Brain pericyte (primary cell): ENCODE measurements at places on chromosomes 12 and 14.
A peak's percentile ranks its signal among the peaks of the same experiment; 100 is the strongest.

DNA sequence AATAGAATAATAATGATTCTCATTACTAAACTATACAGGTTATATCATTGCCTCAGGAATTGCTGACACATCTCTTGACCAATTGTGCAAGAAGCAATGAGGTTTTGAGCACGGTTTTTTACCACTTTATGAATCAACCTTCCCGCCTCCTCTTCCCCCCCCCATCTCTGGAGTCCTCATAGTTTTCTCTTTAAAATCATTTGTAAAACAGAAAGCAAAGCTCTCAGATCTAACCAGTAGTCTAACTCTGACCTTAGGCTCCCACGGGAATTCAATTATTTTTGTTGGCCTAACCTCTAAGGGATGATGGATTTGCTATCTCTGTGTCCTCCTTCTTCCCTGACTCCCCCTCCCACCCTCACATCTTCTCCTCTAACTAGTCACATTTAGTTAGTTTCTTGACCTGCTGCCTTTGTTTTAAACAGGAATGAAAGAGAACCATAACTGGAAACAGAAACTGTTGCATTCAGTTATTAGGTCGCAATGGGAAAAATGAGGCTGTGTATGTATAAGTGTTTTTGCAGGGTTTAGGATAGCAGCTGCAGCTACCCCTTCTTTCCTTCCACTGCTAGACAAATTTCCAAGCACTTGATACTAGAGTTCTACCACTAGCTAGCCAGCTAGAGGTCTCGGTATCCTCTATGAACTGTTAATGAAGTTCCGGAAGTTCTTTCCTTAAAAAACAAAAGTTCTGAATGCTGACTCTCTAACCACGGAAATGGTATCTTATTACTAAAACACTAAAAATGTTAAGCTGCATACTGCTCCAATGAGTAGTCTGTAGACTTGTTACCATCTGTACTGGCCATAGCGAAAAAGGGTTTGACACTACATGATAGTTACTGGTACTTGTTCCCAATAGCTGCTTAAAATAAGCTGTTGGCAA is 65.4 kb downstream of the TAOK3 start:
- DNase-seq, result peak; percentile 50

DNA sequence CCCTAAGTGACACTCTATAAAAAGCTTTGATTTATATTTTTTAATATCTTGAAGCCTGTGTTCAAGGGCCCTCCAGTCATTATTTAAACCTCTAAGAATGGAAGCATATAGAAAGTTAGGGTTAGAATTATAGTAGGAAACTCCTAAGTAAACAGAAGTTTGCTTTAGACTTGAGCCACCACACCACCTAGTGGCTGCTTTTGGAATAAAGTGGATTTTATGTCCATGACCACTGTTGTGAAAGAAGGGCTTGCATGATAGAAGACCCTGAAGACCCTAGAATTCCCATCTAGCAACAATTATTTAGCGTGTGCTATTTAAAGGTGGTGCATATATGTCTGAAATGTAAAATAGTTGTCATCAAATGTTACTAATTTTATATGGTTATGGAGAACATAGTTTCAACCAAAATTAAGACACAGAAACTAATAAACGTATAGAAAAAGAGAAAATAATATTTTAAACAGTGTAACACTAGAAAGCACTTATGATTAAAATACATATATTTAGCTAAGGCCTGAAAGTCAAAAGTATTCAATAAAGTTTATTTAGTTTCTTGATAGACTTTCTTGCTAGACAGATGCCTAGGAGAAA is 21.3 kb downstream of the LRRIQ1 start:
- no peak for DNase-seq

DNA sequence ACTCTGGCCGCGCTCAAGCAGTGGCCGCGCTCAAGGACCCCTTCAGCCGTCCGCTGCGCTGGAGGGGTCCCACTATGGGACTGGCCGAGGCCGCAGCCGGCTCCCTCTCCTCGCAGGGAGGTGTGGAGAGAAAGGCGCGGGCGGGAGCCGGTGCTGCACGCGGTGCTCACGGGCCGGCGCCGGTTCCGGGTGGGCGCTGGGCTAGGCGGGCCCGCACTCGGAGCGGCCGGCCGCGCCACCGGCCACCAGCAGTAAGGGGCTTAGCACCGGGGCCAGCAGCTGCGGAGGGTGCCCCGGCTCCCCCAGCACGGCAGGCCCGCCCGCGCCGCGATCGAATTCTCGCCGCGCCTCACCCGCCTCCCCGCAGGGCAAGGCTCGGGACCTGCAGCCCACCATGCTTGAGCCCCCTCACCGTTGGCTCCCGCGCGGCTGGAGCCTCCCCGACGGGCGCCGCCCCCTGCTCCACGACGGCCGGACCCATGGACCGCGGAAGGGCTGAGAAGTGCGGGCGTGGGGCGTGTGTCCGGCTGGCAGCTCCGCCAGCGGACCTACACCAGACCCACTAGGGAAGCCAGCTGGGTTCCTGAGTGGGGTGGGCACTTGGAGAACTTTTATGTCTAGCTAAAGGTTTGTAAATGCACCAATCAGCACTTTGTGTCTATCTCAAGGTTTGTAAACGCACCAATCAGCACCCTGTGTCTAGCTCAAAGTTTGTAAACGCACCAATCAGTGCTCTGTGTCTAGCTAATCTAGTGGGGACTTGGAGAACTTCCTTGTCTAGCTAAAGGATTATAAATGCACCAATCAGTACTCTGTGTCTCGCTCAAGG is 49.5 kb downstream of the KLHL28 start:
- no peak for DNase-seq

DNA sequence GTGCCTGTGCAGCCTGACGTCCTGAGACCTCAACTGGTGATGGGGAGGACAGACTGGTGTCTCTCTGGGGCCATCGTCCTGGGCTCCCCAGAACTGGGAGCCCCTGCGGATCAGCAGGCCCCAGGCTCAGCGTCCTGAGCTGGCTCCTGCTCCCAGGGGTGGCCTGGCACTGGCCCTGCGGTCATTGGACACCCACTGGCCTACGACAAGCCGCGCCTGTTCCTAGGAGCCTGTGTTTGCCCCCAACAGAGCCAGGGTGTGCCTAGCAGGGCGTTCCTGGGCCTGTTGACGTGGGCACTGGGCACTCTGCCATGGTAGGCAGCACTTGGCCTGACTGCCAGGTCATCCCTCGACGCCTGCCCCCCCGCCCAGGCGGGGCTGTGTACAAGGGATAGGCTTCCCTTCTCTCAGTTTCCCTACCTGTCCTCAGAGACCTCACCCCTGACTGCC is 8.4 kb downstream of the ADSS1 start:
- no peak for DNase-seq

- no peak for DNase-seq
Measured at GRCh38 chr12:91319071-91319760, 136.6 kb upstream of the DCN start.

- DNase-seq, result no peak
Measured at GRCh38 chr14:84445486-84445885, 1084.5 kb upstream of the FLRT2 start.

GRCh38 chr12:15856097-15856982 is 25.8 kb upstream of the STRAP start:
- peak; percentile 44 for DNase-seq

- DNase-seq, result no peak
Measured at GRCh38 chr12:45388545-45388944, 172.7 kb downstream of the ANO6 start.

GRCh38 chr14:81066672-81067071 is 111.3 kb downstream of the TSHR start:
- no peak for DNase-seq

DNA sequence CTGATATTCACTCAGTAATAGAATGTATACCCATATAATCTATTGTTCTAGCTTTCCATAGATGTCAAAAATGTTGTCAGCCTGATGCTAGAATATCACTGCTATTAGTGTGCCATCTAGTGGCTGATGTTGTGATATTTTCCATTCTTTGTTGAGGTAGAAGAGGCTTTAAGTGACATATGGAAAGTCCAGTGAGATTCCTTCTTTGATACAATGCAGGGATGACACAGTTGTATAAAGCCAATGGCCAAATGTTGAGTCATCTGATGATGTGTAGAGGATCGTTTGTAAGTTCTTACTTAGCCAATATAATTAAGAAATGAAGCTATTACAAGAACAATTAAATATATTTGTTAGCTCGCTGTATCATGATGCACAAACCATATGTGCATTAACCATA is 58.1 kb upstream of the PCED1B start:
- DNase-seq, result peak; percentile 37

GRCh38 chr12:86233126-86233525 is 23.1 kb downstream of the MGAT4C start:
- no peak for DNase-seq

- DNase-seq, result no peak
Measured at GRCh38 chr12:46089414-46090162, 99.2 kb upstream of the SCAF11 start.

GRCh38 chr14:86310611-86311010 is 780.7 kb downstream of the FLRT2 start:
- DNase-seq, result no peak

DNA sequence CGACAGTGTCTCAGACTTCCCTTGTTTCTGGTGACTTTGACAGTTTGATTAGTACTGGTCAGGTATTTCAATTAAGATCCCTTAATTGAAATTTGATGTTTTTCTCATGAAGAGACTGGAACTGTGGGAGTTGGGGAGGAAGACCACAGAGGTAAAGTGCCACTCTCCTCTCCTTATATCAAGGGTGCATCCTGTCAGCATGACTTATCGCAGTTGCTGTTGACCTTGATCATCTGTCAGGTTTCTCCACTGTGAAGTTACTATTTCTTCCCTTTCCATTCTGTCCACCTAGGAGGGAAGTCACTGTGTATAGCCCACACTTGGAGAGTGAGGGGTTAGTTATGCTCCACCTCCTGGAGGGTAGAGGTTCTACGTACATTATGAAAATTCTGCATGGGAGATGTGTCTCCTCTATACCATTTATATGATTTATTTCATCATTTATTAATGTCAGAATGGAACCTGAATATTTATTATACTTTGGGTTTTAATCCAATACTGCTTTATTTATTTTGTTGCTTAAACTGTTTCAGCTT is 40.3 kb upstream of the SMOC1 start:
- no peak for DNase-seq

DNA sequence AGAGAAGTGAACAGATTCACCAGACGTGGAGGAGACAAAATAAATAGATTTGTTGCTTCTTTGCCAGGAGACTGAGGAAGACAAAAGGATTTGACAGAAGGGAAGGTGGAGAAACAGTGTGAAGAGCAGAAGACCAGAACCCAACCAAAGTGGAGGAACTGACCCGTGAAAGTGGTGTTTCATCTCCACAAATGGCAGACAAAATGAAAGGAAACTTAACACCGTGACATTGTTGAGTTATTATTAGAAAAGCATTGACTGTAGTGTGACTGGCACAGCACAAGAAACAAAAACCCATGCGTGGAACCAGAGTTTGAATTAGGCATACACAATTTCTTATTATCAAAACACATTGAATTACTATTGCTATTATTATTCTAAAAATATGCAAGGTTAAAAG is 518.1 kb downstream of the TMEM121 start:
- no peak for DNase-seq

DNA sequence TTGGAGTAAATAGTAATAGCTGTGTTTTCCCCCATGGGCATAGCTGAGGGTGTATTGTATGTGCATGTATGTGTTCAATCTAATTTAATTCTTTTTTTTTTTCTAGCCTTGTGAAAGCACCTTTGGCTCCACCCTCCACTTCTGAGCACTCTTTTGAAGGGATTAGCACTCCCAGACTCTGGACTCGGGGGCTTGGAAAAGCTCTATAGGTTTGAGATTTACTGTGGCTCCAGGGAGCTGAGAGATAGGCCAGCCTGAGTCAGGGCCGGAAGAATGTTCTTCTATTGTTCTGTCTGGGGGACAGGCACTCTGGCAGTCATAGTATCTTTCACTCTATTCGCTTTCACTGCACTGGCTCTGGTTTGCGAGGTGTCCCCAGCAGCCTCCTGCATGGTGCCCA is 540.0 kb upstream of the TBX3 start:
- no peak for DNase-seq

GRCh38 chr12:109458086-109458485 is 19.0 kb downstream of the KCTD10 start:
- no peak for DNase-seq

DNA sequence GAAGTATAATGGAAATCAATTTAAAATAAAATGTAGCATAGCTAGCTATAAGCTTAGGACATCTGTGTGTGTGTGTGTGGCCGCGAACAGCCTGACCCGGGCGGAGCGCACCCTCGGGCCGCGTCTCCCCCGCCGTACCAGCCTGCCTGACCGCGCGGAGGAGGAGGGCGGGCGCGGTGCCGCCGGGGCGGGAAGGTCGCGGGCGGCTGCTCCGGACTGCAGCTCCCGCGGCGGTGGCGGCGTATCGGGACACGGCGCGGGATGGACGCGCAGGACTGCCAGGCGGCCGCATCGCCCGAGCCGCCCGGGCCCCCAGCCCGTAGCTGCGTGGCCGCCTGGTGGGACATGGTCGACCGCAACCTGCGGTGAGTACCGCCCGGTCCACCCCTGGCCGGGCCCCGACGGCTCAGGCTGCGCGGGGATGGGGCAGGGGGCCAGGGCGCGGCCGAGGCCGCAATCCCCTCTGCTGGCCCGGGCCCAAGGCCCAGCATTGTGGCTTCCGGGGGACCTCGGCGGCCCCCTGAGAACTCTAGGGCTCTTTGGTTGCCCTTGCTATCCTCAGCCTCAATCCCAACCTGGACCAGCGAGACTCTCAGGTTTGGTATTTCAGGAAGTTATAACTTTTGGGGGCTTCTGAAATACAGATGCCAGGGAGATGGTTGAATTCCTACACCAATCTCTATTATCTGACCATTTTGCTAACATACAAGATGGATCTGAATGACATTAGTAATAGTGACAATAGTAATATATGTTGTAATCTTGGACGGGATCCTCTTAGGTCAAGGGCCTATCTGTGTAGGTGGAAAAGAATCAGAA is at the start of gene ABHD12B:
ABHD12B (plus strand) TSS at position 140 of the 819 bp plus-strand sequence; CDS start at position 262, 122 bp downstream.
- no peak for DNase-seq

DNA sequence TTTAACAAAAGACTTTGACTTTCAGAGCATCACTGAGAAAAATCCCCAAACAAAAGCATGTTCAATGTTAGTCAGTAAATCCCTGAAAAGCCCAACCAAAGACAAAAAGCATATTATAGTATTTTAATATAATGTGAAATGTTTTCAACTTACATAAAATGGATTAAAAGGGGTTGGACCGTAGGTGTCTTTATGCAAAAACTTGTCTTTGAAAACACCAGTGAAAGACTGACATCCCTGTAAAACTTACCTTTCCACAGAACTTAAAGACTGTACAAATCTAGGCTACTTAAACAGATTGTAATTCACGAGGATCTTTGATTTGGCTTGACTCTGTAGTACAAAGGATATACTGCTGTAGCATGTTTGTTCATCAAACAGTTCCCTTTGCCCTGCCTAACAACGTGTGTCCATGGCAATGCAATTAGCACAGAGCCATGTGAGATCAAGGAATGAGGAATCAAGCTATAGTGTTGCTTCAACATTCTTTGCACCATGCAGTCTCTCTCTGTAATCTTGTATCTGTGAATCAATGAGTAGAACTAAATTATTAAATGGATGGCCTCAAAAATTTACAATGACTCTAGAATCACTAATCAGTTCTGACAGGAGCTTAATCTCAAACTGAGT is 138.5 kb upstream of the SYT1 start:
- no peak for DNase-seq

- no peak for DNase-seq
Measured at GRCh38 chr12:113693693-113694092, 222.0 kb upstream of the LHX5 start.
